NCI-H2081 treated with DMSO at 0.1 percent for 48 hours (cell line): ENCODE measurements at places on chromosomes 16 and 17.

DNA sequence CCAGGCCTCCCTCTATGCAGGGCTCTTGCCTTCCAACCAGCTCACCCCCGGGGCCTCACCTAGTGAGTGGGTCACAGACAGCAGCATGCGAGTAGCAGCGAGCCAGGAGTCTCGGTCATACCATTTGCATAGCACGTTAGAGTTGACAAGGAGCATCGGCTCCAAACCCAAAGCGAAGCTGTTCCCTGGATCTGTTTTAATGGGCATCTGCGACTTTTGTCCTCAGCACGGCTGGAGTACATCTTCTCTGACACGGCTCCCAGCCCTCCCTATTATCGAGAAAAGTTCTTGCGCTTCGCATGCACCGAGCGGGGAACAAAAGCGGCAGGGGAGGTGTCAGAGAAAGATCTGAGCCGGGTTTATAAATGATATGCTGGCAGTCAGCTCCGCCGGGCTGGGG is 253.3 kb downstream of the MAF start:
- DNase-seq, result no peak

- no peak for DNase-seq
Measured at GRCh38 chr17:42221886-42222745, 27.8 kb upstream of the GHDC start.

GRCh38 chr16:72066747-72067146 is 3.7 kb downstream of the HPR start:
- no peak for DNase-seq

GRCh38 chr17:79043931-79044320 is 20.0 kb downstream of the C1QTNF1 start:
- DNase-seq, result no peak

GRCh38 chr16:1449201-1449788 is 4.9 kb upstream of the CCDC154 start:
- DNase-seq, result no peak

DNA sequence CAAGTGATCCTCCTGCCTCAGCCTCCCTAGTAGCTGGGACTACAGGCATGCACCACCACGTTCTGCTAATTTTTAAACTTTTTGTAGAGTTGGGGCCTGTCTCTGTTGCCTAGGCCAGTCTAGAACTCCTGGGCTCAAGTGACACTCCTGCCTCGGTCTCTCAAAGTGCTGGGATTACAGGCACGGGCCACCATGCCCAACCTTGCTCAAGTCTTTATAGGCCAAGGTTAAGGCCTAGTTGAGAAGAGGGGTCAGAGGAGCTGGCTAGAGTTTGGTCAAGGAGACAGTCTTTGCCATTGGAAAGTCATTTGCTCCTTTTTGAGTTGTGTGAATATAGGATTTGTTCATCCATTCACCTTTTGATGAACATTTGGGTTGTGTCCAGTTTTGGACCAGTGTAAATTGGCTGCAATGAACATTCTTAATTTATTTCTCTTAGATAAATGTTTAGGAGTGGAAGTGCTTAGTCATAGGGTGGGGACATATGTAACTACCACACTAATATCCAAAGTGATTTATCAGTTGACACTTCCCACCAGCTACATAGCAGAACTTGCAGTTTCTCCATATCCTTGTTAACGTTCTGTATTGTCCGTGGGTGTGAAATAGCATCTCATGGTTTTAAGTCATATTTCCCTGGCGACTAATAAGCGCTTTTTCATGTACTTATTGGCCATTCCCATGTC is 30.7 kb upstream of the ARHGAP17 start:
- no peak for DNase-seq

DNA sequence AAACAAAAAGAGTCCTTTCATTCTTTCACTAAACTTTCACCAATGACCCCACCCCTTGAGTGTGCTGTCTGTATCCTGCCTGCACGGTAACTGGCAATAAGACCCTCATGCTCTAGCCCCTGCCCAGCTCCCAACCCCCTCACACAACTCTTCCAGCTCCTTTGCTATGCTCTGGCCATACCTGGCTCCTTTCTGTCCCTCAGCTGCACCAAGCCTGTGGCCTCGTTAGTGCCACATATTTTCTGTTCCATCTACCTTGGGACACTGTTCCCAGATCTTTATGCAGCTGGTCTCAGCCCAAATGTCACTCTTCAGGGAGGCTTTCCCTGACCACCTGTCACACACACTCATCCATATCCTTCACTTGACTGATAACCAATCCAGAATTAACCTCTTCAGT is 47.3 kb downstream of the C16orf82 start:
- no peak for DNase-seq

DNA sequence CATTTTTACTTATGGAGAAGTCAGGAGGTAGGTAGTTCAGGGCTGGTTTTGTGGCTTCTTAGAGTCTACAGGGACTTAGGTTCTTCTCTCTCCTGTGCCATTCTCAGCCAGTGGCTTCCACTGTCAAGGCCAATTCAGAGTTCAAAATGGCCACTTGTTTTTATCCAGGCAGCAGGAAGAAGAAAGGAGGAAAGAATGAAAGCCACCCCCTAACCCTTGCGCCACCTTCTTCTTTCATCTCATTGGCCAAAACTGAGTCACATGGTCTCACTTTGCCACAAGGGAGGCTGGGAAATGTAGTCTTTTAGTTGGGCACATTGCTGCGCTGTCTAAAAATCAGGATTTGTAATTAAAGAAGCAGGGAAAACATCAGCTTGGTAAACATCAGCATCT is 60.8 kb upstream of the MED9 start:
- DNase-seq, result peak; percentile 11

GRCh38 chr16:51404386-51404785 is 253.3 kb upstream of the SALL1 start:
- DNase-seq, result no peak

- no peak for DNase-seq
Measured at GRCh38 chr17:27601975-27602302, 29.0 kb upstream of the LGALS9 start.

- no peak for DNase-seq
Measured at GRCh38 chr16:57749856-57750452, 14.4 kb downstream of the KATNB1 start.

DNA sequence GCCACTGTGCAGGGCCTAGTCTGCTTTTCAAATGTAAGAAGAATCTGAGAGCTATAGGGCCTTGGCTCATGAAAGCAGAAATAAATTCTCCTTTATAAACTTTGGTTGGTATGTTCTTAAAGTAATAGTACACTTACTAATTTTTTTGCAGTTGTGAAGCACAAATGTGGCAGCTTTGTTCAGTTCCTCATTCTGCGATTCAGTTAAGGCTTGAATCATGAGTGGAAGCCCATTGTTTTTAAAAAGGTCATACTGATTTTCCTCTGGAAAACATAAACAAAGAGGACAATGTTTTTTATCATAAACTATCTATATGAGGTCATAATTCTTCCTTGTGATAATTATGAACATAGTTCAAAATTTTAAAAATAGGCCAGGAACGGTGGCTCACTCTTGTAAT is 23.6 kb upstream of the DYNC1LI2 start:
- DNase-seq, result no peak

- DNase-seq, result no peak
Measured at GRCh38 chr16:72201387-72201786, 29.4 kb upstream of the PMFBP1 start.

DNA sequence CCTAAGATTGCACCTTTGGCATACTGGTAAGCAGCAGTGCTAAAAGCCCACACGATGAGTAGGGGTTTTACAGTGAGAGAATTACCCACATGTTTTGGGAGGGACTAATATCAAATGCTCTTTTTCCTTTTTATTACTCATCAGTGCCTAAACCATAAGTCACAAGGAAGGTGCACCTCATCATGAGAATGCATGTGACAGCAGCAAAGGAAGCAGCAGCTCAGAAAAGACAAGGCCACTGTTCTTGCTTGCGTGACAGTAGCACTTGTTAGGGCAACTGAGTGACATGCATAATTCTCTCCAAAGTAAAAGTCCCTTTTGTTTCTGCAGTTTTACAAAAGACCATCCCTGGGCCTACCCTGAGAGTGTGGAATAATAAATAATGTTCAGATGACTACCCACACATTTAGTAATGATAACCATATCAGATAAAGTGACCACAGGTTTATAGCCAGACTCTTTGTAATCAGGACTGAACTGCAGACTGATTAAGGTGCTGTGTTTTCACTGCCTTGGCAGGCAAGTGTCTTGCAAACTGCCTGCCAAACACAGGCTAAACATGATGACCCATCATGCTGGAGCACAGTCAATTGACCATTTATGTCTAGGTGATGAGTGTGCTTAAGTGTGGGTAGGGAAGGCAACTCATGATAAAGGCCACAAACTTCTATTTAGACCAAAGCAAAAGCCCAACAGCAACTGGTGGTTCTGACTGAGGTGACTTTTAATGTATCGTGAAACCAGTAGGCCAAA is 1751.4 kb downstream of the TP53TG3F start:
- DNase-seq, result no peak

DNA sequence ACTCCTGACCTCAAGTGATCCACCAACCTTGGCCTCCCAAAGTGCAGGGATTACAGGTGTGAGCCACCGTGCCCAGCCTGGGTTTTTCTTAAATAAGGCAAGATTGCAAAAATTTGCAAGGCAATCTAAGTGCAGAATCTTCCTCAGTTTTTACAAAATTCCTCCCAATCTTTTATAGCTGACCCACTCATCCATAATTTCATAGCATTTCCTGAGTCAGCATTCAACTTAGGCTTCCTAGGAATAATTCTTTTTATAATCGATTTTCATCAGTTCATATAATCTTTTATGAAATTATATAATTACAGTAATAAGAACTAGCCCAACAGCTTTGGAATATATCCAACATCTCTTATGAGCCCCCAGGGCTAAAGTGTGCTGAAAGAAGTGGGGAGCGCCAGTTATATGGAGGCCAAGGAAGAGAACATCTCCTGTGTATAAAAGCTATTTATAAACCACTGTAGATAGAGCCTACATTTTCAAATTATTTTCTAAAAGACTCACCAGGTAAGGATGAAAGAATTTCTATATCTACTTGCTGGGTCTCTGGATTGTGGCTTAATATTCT is 14.8 kb downstream of the COIL start:
- no peak for DNase-seq

GRCh38 chr17:30586818-30587595 is 109.8 kb downstream of the GOSR1 start:
- no peak for DNase-seq
